ENCODE measurements at places on chromosomes 1 and 21.
A peak's percentile ranks its signal among the peaks of the same experiment; 100 is the strongest.

GRCh38 chr1:195761104-195761503, 847.1 kb downstream of the KCNT2 start:
- DNase-seq: no peak

DNA sequence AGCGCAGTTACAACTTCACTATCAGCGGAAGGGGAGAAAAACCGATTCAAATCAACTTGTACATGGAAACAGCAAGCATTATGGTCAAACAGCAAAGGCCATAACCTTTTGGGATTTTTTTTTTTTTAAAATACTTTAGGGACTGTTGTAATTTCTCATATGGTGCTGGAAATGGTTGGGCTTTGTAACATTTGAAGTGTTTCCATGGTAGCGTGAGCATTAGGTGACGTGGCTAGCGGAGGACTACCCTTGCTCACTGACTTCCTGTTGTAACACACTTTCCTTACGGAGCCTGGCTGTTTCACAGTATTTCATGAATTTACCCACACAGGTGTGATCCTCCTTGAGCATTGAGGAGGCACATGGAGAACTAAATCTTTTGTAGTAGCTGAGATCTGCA, 269.5 kb downstream of the TM2D1 start:
- DNase-seq: no peak

- DNase-seq: no peak
These were observed 24.3 kb upstream of the PPP1R15B start for GRCh38 chr1:204435872-204436271.

GRCh38 chr1:109060707-109061106, 15.1 kb downstream of the TAF13 start:
- no peak for DNase-seq

- DNase-seq: no peak
These were observed 3.1 kb upstream of the LMNA start for GRCh38 chr1:156111355-156111962.

DNA sequence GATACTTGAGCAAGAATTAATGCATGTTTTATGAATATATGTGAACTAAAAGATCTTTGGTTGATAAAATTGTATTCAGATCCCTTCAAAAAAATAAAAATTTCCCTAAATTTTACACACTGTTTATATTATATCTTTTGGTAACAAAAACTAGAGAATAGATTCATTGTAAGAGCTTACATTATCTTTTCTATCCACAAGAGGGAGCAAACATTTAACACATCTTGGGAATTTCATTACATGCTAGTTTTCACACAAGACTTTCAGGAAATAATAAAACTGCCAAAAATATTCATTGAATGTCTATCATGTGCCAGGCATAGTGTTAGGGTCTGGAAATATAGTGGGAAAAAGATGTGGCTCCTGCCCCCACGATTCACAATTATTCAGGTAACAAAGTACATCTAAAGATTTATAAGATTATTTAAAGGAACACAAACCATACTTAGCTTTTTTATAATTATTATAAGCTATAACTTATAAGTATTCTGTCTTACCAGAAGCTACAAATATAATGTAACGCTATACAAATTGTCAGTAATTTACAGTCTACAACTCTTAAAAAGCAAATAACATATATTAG, 30.6 kb downstream of the FAF1 start:
- DNase-seq: peak; percentile 58

DNA sequence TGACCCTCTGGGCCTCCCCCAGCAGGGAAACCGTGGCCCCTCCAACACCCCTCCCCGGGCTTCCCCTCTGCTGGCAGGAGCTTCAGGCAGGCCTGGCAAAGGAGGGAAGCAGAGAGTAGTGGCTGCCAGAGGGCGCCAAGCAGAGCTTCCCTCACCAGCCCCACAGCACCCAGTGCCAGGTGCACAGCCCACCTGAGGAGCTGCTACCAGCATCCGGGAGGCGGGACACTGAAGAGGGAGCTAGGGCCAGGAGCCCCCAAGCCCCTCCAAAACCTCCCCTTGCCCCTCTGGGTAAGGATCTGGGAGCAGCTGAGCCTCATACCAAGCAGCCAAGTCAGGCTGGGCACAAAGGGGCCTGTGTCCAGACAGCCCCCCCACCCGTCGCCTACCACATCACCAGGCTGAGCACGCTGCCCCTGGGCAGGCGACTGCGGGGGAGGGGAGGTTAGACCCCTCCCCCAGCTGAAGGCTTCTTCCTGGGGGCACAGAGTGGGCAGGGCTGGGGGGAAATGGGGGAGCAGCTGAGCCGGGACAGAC, 19.6 kb downstream of the CCDC24 start:
- no peak for DNase-seq

DNA sequence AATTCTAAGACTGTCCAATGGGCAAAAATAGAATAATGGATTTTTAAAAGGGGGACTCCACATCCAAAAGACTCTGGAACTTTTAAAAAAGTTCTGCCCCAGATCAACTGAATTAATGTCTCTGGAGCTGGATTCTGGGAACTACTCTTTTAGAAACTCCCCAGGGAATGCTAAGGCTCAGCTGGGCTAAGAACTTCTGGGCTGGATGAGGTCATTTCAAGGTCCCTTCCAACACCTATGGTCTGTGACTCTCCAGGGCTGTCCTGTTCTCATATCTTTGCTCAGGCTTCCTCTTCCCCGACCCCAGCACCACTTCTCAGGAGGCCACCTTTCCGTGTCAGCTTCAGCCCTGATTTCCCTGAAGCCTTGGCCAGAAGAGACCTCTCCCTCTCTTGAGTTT, 13.5 kb upstream of the PLA2G2C start:
- no peak for DNase-seq

GRCh38 chr1:30034627-30035521, 688.5 kb downstream of the MATN1 start:
- DNase-seq: no peak

GRCh38 chr1:162690672-162691434, 58.6 kb downstream of the DDR2 start:
- DNase-seq: peak; percentile 1

GRCh38 chr21:28148400-28149064, 844.1 kb downstream of the LTN1 start:
- DNase-seq: no peak

DNA sequence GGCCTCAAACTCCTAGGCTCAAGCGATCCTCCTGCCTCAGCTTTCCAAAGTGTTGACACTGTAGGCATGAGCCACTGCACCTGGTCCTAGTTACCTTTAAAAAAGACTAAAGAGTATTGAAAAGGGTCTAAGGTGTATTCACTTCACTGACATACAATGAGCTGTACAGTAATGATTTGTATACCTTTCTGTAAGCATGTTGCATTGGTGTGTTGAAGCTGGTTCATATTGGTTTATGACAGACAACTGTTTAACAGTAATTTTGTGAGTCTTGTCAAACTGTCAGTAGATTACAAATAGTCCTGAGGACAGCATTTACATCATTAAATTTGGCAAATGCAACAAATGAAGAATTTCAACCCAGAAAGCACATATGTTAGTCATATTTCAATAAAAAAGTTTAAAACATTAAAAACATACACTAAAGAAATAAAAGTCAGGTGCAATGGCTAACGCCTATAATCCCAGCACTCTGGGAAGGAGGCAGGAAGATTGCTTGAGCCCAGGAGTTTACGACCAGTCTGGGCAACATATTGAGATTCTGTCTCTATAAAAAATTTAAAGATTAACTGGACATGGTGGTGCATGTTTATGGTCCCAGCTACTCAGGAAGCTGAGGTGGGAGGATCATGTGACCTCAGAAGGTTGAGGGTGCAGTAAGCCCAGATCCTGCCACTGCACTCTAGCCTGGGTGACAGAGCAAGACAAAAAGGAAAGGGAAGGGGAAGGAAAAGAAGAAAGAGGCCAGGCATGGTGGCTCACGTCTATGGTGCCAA, 88.3 kb upstream of the HP1BP3 start:
- no peak for DNase-seq

Measured in KBM-7 (cell line).